ENCODE measurements at places on chromosomes 2 and 18.

GRCh38 chr18:55763298-55763697 lies 175.3 kb upstream of the TCF4 start:
- DNase-seq = no peak

DNA sequence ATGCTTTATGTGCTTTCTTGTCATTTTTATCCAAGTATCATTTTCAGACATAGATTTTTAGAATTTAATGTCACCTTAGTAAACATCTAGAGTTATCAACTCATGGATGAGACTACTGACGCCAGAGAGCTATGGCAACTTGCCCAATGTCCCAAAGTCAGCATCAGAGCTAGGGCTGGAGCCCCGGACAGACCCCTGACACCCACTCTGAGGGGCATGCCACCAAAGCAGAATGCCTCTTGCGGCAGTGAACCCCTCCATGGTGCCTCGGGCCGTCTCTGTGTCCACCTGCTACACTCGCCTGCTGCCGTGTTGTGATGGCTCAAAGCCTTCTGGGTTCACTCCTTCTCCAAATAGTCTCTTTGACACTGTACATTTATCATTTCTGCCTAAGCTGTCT lies 5.4 kb downstream of the SIGLEC15 start:
- no peak for DNase-seq

GRCh38 chr2:114108249-114108648 lies 218.4 kb downstream of the ACTR3 start:
- no peak for DNase-seq

GRCh38 chr2:68251855-68252399 lies 405 bp downstream of the PPP3R1 start:
- peak; percentile 42 for DNase-seq

DNA sequence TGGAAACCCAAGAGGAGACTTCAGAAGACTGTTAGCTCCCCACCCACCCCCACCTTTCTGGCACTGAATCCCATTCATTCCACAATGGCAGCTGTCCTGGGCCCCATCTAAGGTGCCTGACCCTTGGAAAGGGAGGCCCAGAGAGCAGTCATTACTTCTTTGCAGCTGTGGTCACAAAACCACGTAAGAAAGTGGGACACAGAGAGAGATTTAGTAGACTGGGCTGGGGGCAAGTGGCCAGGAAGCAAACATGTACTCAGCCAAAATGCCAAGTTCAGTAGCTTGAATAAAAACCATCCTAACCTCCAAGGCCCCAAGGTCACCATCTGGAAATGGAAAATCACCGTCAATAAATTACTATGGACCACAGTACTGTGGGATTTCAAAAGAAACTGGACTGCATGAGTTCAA lies 381.4 kb downstream of the TNS1 start:
- DNase-seq = no peak

- DNase-seq = no peak
These were observed 241.7 kb downstream of the CD226 start for GRCh38 chr18:69705987-69706386.
